ENCODE measurements at places on chromosomes 5 and 9. TPM values are rescaled to one million over a fixed set of nuclear protein-coding genes. Genes with fewer than 3 reads are reported as not detected.

The TICAM2 gene
- 1.5 TPM for total RNA-seq

The QRFP gene
- not detected for total RNA-seq

The GPR21 gene
- total RNA-seq: not detected

The PCDH1 gene
- total RNA-seq: 3.9 TPM

The SPINK5 gene
- total RNA-seq: not detected

The LCN10 gene
- total RNA-seq: not detected

The MARCOL gene
- total RNA-seq: not detected

The SPINK4 gene
- not detected for total RNA-seq

The FXN gene
- total RNA-seq: 28.0 TPM

The IL4 gene
- total RNA-seq: not detected

The PDGFRB gene
- total RNA-seq: 0.22 TPM

The CDKN2B gene
- total RNA-seq: not detected

The RAD1 gene
- total RNA-seq: 29.2 TPM

The AGXT2 gene
- not detected for total RNA-seq
